ENCODE measurements at places on chromosomes 5 and 9.
A peak's percentile ranks its signal among the peaks of the same experiment; 100 is the strongest.

DNA sequence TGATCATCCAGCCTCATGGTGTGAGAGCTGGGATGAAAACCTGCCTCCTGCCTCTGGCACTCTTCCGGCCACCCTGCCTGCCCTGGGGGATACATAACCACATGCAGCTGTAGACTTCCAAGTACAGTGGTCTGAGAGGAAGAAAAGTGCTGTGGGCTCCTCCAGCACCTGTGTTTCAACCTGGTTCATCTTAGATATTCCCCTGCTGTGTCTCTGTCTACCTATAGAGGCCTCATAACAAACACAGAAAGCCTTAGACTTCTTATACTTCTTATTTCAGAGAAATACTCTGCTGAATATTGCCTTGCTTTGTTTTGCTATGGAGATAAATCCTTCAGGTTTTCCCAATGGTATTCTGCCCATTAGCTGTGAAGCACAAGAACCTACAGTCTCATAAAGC is 19.6 kb upstream of the TNFAIP8 start:
- DNase-seq = no peak

- no peak for DNase-seq
Measured at GRCh38 chr5:61641748-61642565, 309.9 kb downstream of the ZSWIM6 start.

GRCh38 chr9:86939891-86940290 is 7.4 kb downstream of the GAS1 start:
- DNase-seq = no peak

DNA sequence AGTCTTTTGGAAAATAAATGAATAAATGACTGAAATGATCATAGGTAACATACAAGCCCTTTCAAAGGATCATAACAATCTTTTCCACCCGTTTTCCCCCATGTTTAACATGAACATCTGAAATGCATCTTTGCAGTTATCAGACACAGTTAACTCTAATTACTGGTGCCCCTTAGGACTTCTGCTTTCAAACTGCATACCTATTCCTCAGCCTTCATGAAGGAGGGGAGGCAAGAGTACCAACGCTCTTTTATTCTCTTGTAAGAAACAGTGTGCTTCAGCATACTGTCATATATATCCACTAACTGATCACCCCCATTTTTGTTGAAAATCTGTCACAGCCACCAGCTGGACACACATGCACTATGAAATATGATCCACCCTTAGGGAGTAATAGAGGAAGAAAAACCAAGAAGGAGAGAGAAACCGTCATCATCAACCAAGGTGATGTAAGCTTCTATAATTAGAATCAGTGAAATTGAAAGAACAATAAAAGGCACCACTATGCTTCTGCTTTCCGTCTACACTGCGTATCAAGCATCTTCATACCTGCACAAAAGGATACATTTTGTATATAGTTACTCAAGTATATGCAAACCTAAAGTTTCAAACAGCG is 98.7 kb downstream of the RAPGEF6 start:
- peak; percentile 18 for DNase-seq

GRCh38 chr5:72125271-72125940 is 18.1 kb downstream of the MAP1B start:
- DNase-seq = no peak

- DNase-seq = no peak
Measured at GRCh38 chr9:131461166-131461565, 41.6 kb upstream of the POMT1 start.

GRCh38 chr9:132007371-132008025 is 72.2 kb downstream of the MED27 start:
- DNase-seq = no peak

DNA sequence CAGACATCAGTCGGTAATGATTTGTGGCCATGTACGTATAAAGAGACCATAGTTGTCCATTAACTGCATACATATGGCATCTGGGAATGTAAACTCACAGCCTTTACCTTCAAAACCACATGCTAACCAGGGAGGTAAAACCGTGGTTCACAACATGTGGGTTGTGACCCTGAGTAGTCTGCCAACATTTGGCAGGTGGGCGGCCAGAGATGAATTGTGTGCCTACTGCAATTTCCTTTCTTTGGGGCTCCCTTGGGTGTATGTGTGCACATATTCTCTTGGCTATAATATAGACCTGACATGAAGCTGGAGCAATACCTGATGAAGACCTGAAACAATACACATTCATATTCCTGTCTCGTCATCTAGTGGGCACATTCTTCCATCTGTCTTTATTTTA is 396.0 kb downstream of the MLLT3 start:
- DNase-seq = peak; percentile 7

DNA sequence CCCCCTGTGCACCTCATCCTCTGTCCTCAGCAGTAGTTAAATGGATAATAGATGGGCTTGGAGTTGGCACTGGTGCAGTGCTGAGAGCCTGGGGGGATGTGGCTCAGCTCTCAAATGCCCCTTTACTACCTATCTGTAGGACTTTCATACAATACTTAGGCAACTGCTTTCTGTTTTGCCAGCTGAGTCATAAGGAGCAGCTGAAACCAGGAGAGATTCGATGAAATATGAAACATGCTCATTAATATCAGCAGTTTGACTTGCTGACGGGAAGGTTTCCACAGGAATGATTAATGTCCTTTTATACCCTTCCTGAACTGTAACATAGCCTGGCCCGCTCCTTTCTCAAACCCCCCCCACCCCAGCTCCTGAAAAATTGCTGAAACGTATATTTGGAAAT is 142.6 kb downstream of the SAXO1 start:
- DNase-seq = no peak

- DNase-seq = no peak
Measured at GRCh38 chr9:10678790-10679189, 66.0 kb upstream of the PTPRD start.

GRCh38 chr9:128838338-128838737 is 8.7 kb upstream of the SPOUT1 start:
- DNase-seq = no peak

DNA sequence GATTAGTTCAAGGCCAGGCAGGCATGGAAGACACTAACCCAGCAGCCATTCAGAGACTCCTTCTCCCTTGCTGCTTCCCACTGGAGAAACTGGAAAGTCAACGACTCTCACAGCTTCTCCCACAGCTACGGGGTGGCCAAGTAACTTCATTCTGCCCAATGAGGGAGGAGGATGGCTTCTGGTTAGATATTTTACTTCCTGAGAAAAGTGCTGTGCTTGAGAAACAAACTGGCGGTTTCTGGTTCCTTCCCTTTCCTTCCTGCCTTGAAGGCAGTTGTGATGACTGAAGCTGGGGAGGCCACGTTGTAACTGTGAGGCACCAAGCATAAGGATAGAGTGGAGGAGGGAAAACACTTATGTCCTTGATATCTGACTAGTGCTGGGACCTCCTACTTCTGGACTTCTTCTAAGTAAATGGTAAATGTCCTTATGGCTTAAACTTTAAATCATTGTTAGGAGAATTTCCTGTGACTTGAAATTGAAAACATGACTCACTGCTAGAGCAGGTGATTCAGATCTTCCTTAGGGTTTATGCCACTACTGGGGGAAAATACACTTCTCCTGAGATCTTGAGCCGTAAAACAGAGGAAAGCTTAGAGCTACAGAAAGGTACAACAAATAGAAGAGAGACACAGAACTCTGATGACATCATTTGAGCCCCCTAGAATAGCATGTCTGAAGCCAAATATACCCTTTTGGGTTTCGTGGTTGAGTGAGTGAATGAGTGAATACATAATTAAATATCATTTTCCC is 3.1 kb upstream of the GNPDA1 start:
- DNase-seq = no peak

DNA sequence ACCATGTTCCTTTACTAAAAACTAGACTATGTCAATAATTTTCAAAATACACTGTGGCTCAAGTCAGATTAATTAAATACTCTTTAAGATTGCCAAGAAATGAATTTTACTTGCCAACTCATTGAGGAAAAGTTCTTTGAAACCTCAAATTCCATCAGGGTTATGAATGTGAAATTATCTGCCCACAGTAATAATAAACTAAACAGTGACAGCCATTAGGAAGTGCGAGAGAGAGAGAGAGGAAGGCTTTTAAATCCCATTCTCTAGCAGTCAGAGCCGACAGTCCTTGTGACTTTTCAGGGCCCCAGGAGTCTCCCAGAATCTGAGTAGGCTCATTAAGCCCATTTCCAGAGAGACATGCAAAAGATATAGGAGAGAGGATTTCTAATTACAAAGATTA is 236.1 kb downstream of the MARCHF11 start:
- DNase-seq = no peak

GRCh38 chr5:98365126-98365525 is 408.3 kb upstream of the RGMB start:
- peak; percentile 92 for DNase-seq

- no peak for DNase-seq
Measured at GRCh38 chr5:18003784-18004183, 369.5 kb downstream of the TAF11L14 start.

DNA sequence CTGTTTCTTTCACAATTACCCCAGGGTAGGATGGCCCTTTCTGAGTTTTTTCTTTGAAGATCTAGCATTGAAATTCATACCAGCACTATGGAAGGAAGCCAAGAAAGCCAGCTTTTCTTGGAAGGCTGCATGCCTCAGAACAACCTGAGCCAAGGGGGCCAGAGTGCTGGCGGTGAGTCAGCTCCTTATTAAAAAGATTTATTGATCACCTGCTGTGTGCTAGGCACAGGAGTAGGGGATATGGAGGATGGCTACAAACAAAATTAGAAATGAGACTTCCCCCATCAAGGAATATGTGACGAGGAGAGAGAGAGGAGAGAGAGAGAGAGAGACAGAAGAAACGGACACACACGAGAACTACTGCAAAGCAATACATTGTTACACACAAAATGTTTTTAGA is 184.6 kb upstream of the PUM3 start:
- peak; percentile 74 for DNase-seq

DNA sequence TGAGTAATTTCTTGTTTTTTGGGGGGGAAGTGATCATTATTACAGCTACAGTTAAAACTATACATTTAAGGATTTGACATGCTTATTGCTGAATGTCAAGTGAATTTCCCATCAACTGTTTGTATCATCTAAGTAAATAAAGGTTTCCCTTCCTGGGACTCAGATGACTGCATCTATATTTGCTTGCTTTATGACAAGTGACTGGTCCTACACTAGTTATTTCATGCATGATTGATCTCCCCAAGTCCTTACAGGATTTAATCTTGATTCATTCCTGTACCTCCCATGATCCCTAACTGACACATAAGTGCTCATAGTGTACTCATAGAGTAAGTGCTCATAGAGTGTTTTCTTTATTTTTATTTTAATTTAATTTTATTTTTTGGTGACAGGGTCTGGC is 2.8 kb downstream of the TXNDC8 start:
- no peak for DNase-seq

DNA sequence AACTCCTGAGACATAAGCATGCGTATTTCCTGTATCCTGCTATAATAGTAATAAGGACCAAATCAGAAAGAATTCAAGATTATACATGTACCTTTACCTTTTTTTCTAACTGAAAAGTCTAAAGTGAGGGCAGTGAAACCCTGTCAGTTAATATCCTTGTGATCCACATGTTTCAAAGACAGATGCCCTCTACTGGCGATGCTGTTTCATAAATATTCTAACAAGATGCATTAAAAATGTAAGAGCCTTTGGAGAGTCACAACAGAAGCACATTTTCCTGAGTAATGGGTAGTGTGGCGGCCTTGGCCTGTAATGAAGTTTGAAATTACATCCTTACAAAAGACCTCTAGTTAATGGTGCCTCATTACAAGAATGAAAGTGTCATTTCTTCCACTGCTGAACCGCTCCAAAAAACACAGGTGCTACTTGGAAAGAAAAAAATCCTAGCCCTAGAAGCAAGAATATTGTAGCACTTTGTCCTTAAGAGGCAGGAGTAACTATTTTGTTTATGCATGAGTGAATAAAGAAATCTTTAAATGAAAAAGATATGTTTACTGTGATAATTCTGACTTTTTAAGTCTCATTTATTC is 232.6 kb downstream of the EPB41L4A start:
- DNase-seq = peak; percentile 10

GRCh38 chr9:31542384-31543055 is 841.9 kb upstream of the ACO1 start:
- DNase-seq = peak; percentile 52

DNA sequence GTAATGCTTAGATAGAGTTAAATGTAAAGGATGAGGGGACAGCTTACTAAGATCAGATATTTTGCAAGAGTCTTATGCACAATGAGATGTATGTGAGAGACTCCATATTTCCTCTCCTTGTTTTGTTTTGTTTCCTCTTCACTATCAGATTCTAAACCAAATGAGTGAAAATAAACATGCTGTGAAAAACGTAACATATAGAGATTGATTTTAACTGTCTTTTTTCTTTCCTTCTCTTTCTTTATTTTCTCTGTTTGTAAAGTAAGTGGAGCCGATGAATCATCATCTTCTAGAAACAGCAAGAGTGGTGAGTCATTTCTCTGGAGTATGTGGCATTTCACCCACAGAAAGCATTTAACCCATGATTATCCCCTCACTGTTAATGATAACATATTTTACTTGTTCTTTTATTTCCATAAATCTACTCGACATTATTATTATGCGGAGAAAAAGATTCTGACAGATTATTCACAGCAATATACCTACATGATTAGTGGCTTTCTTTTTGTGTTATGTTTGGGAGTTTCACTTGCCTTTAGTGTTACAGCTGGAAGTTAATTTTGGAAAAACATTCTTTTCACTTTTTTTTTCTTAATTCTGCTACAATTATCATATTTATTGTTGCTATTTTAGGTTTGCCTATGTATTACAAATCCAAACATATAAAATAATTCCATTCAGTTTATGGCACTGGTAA is 2.1 kb upstream of the ANXA1 start:
- DNase-seq = no peak

- no peak for DNase-seq
Measured at GRCh38 chr5:180820788-180821321, 18.2 kb upstream of the MGAT1 start.

DNA sequence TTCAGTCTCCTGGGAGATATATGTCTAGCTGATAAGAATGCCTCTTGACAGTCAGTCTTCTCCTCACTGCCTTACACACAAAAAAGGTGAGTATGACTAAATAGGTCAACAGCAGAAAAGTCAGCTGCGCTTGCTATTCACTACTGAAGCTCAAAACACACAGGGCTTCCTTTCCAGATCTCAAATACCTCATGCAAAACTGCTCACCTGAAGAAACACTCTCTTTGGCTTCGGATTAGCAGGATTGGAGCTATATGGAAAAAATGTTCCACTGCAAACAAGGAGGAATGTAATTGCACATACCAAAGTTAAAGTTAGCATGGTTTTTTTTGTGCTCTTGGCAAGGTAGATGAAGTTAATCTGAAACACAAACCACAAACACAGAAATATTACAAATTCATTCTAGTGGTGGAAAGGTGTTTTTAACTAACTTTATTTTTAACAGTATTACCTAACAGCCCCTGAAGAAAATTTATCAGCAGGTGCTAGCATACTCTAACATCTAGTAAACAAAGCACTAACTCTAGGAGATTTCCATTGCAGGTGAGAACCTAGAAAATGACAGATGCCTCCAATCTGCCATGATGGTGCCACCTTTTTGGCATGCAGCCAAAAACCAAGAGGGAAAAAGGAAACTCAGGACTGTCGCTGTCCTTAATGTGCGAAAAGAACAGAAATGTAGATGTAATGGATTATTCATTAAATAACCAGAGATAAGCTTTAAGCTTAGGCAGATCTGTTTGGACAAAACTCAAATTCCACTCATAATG is 31.8 kb downstream of the ERMP1 start:
- peak; percentile 2 for DNase-seq

- no peak for DNase-seq
Measured at GRCh38 chr9:112218908-112219307, 43.8 kb upstream of the SUSD1 start.

- no peak for DNase-seq
Measured at GRCh38 chr5:82046276-82046647, 74.4 kb downstream of the ATG10 start.

- no peak for DNase-seq
Measured at GRCh38 chr5:43036856-43037635, 3.1 kb downstream of the ANXA2R start.

GRCh38 chr5:145636371-145636770 is 198.8 kb downstream of the PRELID2 start:
- DNase-seq = no peak
